ENCODE measurements at places on chromosomes 12 and 14.

DNA sequence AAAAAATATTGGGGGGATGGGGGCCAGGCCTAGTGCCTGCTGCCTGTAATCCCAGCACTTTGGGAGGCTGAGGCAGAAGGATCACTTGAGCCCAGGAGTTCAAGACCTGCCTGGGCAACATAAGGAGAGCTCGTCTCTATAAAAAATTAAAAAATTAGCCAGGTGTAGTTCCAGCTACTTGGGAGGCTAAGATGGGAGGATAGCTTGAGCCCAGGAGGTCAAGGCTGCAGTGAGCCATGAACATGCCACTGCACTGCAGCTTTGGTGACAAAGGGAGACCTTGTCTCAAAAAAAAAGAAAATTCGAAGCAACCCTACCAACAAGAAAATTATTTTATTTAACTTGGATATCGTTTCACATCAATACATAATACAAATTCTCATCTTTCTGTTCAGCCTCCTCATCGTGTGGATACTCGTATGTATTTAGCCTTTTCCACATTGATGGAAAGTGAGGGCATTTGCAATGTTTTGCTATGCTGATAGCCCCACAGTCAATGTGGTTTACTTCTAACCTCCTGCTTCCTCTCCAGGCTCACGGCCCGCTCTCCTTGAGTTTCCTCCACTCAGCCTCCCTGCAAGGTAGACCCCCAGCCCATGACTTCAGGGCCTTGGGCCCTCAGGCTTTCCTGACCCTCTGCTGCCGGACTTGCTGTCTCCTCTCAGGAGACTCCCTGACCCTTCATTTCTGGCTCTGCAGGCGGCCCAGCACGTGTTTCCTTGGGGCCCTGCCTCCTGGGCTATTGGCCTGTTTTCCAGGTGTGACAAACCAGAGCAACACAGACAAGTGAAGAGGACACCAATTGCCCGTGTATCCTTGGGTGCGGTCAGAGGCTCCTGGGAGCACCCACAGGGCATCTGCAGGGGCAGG lies 54.8 kb downstream of the NFKBIA start:
- no peak for DNase-seq

GRCh38 chr12:52872644-52873389 lies 24.0 kb upstream of the KRT78 start:
- no peak for DNase-seq

- DNase-seq: no peak
Observed at GRCh38 chr14:76782115-76782884, 21.0 kb downstream of the VASH1 start.

DNA sequence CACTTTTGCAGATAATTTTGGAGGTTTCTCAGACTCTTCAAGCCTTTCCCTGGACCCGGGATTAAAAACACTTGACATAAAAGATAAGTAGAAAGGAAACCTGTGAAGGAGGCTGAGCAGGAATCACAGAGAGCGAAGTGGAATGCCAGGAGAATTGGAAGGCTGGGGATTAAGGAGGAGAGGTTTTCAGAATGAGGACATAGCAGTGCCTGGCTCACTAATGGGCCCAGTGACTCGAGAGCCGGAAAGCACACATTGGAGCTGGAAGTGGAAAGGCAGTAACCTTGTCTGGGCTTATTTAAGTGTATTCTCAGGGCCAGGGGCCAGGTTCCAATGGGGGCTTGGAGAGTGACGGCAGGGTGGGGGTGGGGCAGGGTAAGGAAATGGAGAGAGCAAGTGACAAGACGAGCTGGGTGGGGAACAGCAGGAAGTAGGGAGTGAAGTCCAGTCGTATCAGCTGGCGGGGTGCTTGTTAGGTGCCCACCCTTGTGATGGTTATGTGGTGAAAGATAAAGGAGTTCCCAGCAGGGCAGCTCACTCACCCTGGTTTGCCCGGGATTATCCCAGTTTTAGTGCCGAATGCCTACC lies 13.1 kb downstream of the EVL start:
- no peak for DNase-seq

GRCh38 chr14:65229748-65230728 lies 127.7 kb upstream of the MAX start:
- peak; percentile 38 for DNase-seq

DNA sequence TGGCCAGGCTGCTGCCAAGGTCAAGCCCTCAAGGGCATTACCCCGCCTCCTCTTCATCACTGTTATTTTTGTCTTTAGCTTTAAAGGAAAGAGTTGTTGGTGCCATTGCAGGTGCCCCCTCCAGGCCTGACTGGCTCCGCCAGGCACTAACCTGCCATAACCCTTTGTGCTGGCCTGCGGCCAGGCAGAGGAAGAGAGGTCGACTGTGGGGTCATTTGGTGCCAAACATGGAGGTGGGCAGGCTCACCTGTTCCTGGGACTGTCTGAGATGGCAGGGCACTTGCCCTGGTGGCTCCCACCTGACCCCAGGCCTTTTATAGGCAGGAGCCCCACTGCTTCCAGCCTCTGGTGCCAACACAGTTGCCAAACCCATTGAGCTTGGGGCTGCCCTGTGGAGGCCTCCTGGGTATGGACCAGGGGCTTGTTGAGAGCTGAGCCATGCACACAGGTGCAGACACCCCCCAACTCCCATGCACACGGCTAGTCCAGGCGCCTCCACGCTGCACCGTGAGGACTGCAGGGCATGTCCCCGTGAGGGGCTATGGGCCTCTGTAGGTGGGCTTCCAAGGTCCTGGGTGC lies 29.4 kb upstream of the PLD4 start:
- DNase-seq: no peak

- DNase-seq: no peak
Observed at GRCh38 chr14:34437729-34438080, 24.3 kb downstream of the SPTSSA start.

DNA sequence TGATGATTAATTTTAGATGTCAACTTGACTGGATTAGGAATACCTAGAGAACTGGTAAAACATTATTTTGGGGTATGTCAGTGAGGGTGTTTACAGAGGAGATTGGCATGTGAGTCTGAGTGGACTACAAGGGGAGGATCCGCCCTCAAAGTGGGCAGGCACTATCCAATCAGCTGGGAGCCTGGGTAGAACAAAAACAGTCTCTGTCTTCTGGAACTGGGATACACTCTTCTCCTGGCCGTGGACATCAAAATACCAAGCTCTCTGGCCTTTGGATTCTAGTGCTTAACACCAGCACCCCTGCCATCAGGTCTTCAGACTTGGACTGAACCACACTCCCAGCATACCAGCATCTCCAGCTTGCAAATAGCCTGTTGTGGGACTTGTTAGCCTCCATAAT lies 4.4 kb upstream of the SCAF11 start:
- DNase-seq: no peak

Data from CD4-positive, alpha-beta T cell treated with Interleukin-1 beta for 1 hour (primary cell).